Suppressor macrophage treated with lipopolysaccharide for 1 hour (primary cell): ENCODE measurements at places on chromosomes 7 and 10.
A peak's percentile ranks its signal among the peaks of the same experiment; 100 is the strongest.

- no peak for DNase-seq
These were observed 327.2 kb upstream of the AKR1E2 start for GRCh38 chr10:4498711-4499251.

GRCh38 chr7:44236333-44236728 is 35.6 kb downstream of the YKT6 start:
- DNase-seq, result peak; percentile 63

- no peak for DNase-seq
These were observed 254.7 kb downstream of the PAXIP1 start for GRCh38 chr7:154748089-154748786.

DNA sequence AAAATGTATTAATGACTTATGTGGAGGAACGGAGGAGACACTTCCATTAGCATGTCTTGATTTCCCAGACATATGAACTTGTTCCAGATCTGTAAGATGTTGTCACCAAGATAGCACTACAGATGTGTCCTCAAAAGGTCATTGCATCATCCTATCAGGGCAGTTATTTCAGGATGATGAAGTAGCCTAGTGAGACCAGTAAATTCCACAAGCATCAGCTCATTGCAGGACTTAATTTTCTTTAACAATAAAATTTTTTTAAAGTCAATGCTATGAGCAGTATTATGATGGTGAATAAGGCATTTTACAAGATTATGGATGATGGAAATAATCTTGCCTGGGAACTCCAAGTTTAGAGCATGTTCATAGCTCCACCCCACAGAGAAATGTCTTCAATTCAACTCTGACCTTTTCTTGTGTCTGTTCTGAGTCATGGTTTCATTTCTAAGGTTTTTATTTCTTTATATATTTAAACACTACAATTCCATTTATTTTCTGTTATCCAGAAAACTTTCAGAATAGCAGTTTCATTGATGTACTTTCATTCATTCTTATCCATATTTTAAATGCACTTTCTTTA is 1203.3 kb upstream of the CELF2 start:
- no peak for DNase-seq

DNA sequence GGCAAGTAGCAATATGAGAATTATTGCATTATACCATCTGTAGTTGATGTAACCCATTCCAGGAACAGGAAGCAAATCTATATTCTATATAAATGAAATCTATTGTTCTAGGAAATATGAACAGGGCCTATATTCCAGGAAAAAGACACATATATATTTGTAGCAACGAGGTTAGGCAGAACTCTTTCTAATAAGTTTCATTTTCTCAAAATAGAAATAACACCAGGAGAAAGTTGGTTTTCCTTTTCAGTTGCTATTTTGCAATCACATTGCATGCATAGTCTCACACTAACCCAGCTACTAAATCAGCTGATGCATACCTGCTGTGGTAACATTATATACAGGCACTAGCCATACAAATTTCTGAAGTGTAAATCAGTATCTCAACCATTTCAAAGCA is 6.2 kb upstream of the IFIT2 start:
- DNase-seq, result peak; percentile 94

- DNase-seq, result no peak
These were observed 410.0 kb upstream of the RNF32 start for GRCh38 chr7:156230576-156230975.

GRCh38 chr10:103884681-103885139 is 29.3 kb upstream of the SH3PXD2A start:
- peak; percentile 73 for DNase-seq
